ENCODE measurements at places on chromosomes 13 and 19.
A peak's percentile ranks its signal among the peaks of the same experiment; 100 is the strongest.

DNA sequence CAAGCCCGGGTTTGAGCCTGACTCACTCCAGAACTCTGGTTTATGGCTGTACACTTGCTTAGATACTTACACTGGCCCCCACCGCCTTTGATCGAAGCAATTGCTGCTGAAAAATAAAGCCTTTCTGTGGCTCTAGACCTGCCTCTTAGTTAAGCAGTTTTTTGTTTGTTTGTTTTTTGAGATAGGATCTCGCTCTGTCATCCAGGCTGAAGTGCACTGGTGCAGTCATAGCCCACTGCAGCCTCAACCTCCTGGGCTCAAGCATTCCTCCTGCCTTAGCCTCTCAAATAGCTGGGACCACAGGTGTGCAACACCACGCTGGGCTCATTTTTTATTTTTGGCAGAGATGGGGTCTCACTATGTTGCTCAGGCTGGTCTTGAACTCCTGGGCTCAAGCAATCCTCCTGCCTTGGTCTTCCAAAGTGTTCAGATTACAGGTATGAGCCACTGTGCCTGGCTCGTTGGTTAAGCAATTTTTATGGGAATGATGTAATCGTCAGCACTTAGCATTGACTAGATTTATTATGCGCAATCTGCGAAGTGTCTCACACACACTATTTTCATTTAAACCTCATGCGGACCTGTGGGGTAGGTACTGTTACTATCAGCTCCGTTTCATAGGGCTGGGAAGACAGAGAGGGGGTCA is 22.2 kb downstream of the PPP2R1A start:
- no peak for DNase-seq

DNA sequence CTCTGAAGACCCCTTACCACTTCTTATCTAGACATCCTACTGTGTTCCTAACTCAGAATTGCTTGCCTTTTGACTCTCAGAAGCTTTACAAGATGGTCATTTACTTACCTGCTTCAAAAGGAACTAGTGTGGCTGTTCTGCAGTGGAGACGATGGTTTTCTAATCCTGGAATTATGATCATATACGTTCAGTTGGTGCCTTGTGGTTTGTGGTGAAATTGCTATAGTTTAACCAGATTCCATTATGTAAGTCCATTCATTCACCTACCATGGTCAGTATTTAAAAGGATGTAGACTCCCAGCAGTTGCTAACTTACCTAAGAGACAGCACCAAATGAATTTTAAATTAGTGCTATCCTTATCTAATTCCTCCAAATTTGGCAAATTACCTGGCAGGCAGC is 210.9 kb downstream of the SHISA2 start:
- no peak for DNase-seq

- DNase-seq = no peak
Observed at GRCh38 chr13:30966101-30966500, 33.6 kb downstream of the TEX26 start.

DNA sequence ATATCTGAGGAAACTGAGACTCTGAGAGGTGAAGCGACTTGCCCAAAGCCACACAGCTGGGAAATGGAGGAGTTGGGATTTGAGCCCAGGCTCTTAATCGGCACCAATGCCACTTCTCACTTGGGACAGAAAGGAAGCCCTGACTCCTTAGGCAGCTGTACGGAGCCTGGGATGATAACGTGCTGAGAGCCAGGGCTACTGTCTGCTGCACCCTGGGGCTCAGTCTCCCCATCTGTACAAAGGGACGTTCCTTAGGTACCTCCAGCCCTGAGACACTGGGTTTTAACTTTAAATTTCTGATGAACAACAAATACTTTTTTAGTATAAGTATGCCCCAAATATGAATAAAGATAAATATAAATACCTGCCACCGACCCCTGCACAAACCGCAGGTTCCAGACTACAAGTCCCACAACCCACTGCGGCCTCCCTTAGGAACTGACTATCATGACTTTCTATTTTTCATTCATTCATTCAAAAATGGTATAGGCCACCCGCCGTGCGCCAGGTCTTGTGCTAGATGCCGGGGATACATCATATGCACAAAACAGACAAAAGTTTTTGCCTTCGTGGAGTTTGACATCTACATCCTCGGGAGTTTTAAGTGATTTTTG is 776 bp upstream of the NCLN start:
- DNase-seq = peak; percentile 88

- no peak for DNase-seq
Observed at GRCh38 chr19:33501693-33502356, 19.8 kb downstream of the PEPD start.

GRCh38 chr13:43124490-43124889 is 101.1 kb downstream of the DNAJC15 start:
- no peak for DNase-seq

- DNase-seq = peak; percentile 66
Observed at GRCh38 chr13:31310786-31311185, 111.0 kb downstream of the B3GLCT start.

DNA sequence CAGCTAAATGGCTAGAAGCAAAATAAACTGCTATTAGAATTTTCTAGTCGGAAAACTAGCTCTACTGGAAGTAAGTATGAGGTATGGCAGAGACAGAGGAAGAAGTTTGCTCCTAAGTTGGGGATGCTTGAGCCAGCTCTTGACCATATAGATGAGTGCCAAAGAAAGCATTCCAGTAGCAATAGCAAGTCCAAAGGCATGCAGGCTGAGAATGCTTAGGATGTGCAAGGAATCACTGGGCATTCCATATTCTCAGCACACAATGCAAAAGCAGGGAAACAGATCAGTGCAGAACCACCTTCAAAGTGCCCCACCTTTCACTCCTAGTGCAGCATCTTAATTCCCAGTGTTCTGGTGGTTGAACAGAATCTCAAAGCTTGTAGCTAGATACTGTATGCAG is 32.9 kb downstream of the SERTM1 start:
- DNase-seq = no peak

GRCh38 chr19:30094756-30095140 is 152.7 kb downstream of the URI1 start:
- DNase-seq = peak; percentile 13

DNA sequence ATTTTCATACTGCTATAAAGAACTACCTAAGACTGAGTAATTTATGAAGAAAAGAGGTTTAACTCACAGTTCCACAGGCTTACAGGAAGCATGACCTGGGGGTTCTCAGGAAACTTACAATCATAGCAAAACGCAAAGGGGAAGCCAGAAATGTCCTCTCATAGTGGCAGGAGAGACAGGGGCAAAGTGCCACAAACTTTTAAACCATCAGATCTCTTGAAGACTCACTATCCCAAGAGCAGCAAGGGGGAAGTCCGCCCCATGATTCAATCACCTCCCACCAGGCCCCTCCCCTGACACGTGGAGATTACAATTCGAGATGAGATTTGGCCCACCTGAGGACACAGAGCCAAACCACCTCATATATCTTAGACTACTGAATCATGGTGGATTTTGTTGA is 198.7 kb downstream of the KCTD12 start:
- no peak for DNase-seq

DNA sequence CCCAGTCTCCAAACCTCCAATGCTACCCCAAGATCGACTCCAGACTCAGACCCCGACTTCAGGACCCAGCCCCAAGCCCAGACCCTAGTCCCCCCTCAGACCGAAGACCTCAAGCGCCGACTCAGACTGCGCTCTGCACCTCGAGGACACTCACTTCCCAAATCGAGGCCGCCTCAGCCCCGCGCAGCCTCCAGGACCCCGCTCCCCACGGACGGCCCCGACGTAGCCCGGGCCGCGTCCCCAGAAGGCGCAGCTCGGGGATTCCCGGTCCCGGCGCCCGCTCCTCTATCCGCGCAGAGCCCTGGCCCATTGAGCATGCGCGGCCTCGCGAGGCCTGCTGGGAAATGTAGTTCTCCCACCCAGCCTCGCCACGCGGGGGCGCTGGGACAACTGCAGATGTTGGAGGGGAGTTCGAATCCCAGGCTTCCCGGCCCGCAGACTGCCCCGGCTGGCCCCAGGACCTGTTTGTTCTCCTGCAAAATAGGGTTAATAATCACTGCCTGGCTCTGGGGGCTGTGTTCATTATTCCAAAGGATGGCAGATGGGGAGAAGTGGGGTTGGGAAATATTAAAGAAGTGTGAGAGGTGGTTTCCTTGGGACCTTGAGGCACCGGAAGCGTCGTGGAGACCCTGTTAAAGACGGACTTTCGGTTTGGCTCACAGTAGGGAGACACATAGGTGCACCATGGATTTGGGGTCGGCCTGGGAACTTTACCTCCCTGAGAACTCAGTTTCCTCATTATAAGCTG is at the start of gene APBA3:
TSS of gene APBA3 (minus strand) at position 311 of the 748 bp plus-strand sequence. CDS start 1,428 bp downstream, outside the sequence.
- DNase-seq = peak; percentile 98

DNA sequence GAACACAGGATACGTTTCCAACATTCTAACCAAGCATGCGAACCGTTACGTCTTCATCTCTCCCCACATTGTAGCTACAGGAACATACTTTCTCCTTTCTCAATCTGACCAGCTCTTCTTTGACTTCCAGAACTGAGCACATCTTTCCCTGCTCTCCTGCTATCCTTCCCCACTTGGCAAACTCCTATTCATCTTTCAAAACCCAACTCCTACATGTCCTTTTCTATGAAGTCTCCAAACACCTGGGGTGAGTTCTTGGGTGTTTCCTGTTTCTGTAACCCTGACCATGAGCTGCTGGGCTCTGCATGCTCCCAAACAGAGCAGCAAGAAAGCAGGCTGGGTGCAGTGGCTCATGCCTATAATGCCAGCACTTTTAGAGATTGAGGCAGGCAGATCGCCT is 6.6 kb downstream of the ACER1 start:
- DNase-seq = no peak

DNA sequence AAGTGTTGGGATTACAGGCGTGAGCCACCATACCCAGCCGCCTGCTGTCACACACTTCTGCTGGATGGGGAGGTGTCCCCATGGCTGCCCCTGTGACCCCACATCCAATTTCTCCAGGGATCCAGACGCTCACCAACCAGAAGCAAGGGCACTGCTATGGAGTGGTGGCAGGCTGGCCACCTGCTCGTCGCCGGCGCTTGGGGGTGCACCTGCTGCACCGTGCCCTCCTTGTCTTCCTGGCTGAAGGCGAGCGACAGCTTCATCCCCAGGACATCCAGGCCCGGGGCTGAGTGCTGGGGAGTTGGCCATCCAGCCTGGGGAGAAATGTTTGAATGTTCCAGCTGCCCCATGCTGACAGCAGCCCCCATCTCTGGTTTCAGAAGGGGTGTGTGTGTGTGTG is 4.6 kb downstream of the ANKLE1 start:
- DNase-seq = no peak

- no peak for DNase-seq
Observed at GRCh38 chr13:51856998-51857397, 4.8 kb upstream of the CCDC70 start.

Measured in Right ventricle myocardium inferior (tissue), 1 donor.